Esophagus mucosa (tissue), 1 donor: ENCODE measurements at places on chromosomes 16 and 17.

DNA sequence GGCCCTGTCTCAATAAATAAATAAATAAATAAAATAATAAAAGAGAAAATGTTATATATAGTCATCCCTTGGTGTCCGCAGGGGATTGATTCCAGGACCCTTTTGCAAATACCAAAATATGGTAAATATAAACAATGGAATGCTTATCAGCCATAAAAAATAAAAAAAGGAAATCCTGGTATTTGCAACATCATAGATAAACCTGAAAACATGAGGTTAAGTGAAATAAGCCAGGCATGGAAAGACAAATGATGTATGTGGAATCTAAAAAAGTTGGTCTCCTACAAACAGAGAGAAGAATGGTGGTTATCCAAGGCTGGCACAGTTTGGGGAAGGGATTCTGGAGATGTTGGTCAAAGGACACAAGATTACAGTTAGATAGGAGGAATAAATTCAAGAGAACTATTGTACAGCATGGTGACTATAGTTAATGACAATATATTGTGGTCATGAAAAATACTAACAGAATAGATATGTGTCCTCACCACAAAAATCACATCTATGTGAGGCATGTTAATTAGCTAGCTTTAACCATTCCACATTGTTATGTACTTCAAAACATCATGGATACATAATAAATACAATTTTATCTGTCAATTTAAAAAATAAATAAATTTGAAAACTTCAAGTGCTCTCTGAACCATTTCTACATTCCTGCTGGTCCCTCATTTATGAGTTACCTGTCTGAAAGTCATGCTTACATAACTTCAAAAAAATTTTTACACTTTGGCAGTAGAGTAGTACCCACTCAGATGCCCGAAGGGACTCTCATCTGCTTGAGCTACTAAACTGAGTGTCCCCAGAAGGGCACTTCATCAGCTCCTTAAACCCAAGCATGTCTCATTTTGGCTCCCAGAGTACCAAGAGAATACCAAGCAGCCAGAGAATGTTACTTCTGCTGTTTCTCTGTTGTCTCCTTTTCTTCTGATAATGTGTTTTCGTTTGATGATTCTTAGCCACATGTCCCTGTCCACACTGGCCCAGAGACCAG is 26.6 kb downstream of the N4BP1 start:
- ATAC-seq = no peak

DNA sequence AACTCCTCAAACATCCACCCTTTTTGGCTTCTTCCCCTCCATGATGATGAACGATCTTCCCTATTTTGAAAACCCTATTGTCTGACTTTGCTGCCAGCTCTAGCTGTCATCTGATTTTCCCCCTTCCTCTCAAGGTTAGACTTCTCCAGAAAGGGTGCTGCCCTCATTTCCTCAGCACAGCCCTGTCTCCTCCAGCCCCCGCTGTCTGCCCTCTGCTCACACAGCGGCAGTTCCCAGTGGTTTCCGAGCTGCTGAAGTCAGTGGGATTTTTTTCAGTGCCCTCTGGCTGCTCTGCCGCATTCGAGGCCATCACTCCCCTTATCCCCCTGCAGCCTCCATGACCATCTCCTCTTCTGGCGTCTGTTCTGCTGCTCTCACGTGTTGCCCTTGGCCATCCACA is 26.6 kb upstream of the C17orf107 start:
- no peak for ATAC-seq

GRCh38 chr17:82390860-82391435 is 19.4 kb downstream of the UTS2R start:
- ATAC-seq = no peak

DNA sequence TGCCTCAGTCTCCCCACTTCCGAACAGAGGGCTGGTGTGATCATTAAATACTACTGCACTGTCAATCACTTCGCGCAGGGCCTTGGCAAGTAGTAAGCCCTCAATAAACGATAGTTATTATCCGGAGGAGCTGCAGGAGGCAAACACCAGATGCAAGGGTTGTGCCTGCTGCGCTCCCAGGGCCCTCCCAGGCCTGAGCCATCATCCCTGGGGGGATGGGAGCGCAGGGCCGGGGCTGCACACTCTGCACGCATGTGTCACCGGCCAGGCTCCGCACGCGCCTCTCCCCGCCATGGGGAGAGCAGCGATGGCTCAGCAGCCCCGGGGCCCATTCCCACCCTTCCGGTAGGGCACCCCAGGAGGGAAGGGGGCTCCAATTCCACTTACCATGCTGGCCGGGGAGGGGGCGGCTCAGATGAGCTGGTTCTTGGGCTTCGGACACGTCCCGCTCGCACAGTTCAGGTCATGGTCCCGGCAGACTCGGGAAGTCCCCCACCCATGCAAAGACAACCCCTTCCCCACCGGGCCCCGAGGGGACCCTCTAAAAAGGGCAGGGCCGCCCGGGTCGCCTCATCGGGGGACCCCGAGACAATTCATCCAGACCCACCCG is 681 bp downstream of the XPO6 start:
- peak; percentile 84 for ATAC-seq

DNA sequence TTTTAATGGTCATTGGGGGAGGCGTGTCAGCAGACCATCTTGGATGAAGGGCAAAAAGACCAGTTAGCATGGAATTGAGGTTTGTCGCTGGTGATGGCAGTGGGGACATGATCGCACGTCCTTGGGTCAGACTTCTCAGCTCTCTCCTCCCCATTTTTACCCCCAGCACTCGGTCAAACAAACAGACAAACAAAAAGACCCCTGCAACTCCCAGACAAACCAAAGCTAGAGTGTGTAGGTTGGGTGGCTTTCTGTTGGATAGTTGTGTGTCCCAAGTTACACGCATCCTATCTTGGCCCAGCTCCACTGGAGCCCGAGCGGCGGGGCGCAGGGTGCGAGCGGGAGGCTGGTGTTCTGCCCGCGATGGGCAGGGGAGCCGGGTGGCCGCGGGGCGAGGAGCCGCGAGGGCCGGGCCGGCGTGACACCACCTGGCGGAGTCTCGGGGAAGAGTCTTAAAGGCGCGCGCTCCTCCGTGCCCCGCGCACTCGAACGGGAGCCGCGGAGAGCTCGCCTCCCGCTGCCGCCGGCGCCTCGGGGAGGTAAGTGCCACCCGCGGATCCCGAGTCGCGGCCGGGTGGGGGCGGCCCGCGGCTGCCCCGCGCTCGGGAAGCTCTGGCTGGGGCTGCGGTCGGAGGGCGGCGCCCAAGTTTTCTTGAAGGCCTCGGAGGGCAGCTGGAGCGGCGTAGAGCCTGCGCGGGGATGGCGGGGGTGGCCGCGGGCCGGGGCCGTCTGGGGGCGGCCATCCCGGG is 18.5 kb upstream of the NTN1 start:
- ATAC-seq = peak; percentile 54

GRCh38 chr16:58299757-58300349 is 5.0 kb upstream of the PRSS54 start:
- ATAC-seq = peak; percentile 39

DNA sequence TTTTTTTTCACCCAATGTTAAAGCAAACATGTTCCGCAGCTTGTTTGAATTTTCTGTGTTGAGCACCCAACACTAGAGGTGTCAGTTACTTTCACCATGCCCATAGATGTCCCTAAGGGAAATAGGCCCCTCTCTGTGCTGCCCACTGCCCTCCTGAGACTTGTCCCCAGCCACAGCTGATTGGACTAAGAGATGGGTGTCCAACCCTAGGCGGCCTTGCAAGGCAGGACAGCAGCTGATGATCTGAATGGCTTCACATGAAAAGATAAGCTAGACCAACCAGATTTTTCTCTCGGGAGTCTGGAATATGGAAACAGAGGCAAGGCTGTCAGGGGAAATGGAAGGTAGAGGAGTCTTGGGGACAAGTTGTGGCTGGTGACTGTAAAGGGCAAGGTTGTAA is 6.1 kb upstream of the CALB2 start:
- no peak for ATAC-seq

DNA sequence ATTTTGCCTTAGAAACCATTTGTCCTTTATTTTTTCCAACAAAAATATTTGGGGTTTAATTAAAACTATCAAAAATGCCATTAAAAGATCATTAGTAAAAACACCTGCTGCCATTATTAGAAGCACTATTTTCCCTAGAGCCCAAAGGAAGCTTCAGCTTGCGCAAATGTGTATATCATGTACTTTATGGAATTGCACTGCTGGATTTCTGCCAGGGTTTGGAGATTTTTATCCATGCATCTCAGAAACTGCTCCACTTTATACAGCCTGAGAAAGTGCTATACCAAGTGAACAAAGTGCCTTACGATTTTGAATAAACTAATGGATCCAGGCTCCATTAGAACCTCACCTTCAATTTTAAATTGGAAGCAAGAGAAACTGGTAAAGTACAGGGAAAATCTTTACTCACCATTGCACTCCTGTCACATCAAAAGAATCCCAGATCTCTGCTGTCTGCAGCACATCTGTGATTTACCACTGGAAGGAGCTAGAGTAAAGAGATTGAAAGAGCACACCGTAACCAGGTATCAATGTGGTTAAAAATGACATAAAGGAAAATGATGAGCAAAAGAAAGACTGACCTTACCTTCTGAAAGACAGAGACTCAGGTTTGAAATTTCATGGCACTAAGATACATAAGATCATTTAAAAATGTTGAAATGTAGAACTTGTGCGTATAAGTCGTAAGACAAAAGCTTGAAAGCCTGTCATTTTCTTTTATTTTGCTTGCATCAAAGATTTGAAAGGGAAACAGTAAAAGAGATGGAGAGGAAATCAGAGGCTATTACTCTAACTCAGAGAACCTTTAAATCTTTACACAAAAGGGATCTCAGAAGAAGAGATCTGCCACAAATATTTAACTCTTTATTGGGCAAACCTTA is 678.1 kb upstream of the GOT2 start:
- no peak for ATAC-seq

DNA sequence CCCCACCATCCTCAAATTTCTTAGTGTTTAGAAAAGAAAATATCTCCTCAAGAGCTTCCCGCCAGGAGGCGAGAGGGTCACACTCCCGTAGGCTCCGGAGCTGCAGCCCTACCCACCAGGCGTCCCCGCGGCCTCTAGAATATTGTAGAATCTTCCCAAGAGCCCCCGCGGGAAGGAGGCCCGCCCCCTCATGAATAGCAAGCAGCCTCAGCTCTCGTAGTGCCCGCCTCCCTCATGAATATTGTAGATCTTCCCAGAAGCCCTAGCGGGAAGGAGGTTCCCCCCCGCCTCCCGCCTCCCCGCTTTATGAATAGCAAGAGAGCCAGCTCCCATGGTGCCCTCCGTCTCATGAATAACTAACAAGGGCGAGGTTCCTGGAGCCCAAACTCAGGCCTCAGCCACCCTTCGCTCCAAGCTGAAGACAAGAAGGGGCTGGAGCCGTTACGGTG is at the start of gene FBXO47:
Gene FBXO47 (minus strand): TSS at position 114 of the 449 bp plus-strand sequence. CDS start 4,378 bp downstream, outside the sequence.
- peak; percentile 89 for ATAC-seq

DNA sequence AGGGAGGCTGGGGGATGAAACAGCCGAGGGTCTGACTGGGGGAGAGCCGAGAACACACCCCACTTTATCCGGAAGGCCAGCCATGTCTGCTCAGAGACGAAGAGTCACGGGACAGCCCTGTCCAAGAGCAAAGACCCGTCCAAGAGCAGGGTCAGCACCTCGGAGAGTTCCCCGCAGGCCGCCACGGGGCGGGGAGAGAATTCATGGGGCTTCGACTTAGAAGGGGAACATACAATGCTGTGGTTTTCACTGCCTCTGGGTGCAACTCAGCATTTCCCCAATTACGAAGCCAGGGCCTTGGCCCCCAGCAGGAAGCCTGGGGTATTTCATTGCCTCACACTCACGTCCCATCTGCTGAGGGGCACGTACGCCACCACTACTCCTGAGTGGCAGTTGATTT is 59.3 kb downstream of the JPH3 start:
- ATAC-seq = no peak

DNA sequence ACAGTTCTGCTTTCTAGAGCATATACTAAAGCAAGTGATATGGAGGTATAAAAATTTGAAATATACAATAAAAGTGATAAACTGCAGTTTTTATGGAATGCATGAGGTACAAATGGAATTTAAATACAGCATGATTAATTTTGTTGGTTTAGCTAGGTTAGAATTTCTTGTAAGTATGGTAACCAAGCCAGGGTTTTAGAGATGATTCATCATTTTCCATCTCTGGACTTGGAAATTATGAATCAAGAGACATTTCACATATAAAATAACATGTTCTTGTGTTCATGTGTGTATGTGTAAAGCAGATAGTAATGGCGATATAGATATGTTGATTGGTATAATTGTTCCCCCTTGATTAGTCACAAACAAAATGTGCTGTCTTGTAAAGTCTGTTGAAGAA is 1219.8 kb downstream of the CDH8 start:
- no peak for ATAC-seq

DNA sequence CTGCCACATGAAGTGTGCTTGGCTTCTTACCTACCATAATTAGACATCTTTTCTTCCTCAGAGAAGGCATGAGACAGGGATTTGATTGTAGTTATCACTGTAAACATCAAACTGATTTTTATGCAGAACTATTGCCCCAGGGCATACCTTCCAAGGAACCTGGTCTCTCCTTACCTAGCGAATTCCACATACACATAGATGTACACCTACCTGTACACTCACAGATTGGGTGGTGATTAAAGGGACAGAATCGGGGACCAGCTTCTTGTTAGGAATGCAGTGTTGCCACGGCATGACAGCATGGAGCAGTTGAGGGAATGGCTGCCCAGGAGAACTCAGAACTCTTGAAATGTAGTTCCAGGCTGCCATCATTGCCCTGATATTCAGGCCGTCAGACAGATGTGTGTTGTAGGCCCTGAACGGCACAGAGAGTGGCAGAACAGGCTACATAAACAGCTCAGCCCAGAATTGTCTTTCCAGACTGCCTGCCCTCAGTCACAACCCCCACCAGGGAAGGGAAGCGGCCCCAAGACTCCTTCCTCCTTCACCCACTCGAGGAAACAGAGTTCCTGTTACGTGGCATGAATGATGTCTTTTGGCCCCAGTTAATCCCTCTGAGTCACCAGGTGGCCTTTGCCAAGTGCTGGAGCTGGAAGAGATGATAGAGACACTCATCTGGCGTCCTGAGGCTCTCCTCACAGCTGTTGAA is 17.8 kb upstream of the NAGLU start:
- ATAC-seq = peak; percentile 82

DNA sequence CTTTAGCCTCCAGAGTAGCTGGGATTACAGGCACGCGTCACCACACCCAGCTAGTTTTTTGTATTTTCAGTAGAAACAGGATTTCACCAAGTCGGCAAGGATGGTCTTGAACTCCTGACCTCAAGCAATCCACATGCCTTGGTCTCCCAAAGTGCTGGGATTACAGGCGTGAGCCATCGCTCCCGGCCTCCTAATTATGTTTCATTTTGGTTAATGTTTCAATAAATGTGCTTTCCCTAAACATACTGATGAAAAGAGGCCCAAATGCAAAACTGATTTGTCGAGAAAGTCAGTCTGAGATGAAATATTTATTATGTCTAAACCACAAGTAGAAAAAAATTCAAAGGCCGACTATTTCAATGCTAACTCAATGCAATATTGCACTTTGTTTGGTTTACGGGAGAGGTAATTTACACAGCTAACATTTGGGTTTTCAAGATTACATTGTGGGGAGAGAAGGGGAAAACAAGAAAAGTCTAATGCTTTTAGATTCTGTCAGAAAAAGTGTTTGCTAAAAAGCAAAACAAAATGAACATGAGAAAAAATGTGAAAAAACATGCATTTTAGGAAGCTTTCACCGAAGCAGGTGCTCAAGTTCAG is 9.8 kb downstream of the STAT3 start:
- no peak for ATAC-seq
